Inflammatory macrophage treated with lipopolysaccharide for 1 hour (primary cell): ENCODE measurements at places on chromosomes 2 and 18.

GRCh38 chr2:3771576-3771975, 68.2 kb downstream of the DCDC2C start:
- DNase-seq: no peak

DNA sequence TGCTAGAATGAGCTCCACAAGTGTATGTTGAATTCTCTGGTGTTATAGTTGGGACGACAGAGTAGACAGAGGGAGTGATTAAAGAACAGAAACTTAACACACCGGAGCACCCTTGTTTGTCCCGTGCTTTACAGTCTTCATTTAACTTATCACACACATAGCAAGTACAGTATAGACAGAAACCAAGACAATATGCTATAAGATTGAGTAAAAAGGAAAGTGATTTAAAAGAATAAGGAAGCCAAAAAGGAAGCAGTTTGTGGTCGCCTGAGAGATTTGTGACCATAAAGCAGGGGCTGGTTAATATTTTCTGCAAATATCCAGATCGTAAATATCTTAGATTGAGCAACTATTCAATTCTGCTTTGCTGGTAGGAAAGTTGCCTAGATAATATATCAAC, 1128.4 kb downstream of the TSN start:
- DNase-seq: no peak

- peak; percentile 42 for DNase-seq
Measured at GRCh38 chr2:174344716-174345461, 10.1 kb downstream of the SP9 start.

DNA sequence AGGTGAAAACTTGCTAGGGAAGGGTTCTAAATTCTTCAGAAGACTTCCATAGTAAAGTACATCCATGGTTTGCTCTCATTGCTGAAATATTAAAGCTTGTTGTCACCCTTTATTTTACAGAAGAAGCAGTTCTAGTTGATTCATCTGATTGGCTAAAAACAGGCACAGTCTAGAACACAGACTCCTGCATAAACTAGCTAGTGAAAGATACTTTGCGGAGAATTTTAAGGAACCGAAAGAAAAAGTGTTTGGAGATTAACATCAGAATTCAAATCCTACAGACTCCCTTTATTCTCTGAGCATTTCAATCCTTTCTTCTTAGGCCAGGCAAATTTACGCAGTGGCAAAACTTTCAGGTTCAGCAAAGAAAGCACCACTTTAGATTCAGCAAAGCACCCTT, 1076.5 kb upstream of the ZEB2 start:
- no peak for DNase-seq

DNA sequence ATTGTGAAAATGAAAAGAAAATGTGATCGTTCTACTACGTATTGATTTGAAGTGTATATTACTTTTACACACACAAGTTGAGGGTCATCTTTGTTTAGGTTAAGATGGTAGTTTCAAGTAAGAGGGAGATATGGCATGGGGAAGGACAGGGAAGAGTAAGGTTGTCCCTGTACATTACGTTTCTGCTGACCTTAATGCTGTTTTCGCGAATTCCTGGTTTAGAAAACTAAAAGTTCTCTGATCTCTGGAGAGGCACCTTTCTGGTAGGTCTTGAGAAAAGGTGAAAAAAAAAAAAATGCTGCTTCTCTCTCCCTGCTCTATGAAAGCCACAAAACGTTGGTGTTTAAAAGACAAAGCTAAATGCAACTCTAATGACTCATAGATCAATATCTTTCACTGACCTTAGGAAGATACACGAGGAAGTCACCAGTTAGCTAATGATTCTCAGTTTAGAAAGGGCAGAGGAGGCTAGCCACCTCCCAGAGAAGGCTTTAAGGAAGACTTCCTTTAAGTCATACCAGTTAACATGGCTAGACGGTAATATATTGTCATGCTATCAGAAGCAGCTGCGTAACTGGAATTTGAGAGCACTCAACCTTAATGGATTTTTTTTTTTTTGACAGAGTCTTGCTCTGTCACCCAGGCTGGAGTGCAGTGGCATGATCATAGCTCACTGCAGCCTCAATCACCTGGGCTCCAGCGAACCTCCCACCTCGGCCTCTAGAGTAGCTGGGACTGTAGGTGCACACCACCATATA, 13.2 kb downstream of the TXNDC2 start:
- DNase-seq: peak; percentile 40

- no peak for DNase-seq
Measured at GRCh38 chr2:23312996-23313606, 71.9 kb upstream of the KLHL29 start.

DNA sequence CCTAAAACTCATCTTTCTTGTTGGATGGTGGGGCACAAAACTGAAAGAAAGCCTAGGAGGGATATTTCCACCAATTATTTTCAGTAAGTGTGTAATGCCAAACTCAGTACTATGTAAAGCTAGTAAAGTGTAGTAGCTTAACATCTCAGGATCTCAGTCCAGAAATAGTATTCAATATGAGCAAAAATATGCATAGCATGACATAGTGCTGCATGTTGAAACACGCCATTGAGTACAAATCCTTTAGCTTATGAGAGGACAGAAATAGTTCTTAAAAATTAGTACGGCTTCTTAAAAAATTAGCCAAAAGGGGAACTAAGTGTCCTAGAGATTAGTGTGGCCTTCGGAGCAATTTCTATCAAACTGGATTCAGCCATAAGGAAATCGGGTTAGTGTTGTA, 21.7 kb upstream of the ATL2 start:
- DNase-seq: no peak

DNA sequence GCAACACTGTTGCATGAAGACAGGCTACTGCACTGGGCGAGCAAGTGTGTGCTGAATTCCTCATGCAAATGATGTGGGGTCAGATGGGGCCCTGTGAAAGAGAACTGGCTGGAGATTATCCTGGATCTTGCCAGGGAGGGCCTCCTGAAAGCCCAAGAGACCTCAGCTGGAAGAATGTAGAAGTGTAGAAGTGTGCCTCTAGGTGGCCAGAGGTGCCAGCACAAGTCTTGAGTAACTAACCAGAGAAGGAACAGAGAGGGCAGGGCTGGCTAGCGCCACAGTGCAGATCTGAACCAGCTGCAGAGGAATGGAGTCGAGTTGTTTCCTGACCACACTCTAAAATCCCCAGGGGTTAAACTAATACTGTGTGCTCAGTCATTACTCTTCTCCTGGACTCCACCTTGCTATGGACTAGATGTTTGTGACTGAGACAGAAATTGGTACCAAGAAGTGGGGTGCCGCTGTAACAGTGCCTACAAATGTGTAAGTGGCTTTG, 399.3 kb downstream of the LRATD1 start:
- no peak for DNase-seq

- DNase-seq: no peak
Measured at GRCh38 chr2:103009871-103010270, 248.0 kb downstream of the TMEM182 start.

GRCh38 chr18:50042611-50043010, 152.3 kb downstream of the MYO5B start:
- no peak for DNase-seq

GRCh38 chr2:54673501-54673998, 49.9 kb upstream of the EML6 start:
- peak; percentile 60 for DNase-seq

- no peak for DNase-seq
Measured at GRCh38 chr2:46229134-46230063, 67.8 kb upstream of the EPAS1 start.

GRCh38 chr2:162382278-162382677, 38.3 kb downstream of the GCA start:
- DNase-seq: no peak

GRCh38 chr2:95376311-95377215, 25.9 kb upstream of the FAHD2A start:
- no peak for DNase-seq

GRCh38 chr2:178731300-178731699, 75.9 kb downstream of the TTN start:
- no peak for DNase-seq

DNA sequence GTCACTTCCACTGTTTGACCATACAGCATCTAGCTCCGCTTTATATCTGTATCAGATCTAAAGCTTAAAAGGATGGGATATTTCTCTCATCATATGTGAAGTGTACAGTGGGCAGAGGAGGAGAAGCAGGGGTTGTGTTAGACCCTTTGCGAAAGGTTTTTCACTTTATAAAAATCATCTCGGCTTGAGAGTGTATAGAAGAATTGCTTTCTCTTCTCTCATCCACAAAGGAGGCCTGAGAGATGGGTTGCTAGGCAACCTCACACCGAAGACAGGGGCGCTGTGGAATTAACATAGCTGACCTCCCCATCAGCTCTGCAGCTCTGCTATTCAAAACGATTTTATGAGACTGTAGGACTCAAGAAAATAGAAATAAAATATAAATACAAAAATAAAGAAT, 70.2 kb upstream of the GALNT3 start:
- no peak for DNase-seq

- DNase-seq: no peak
Measured at GRCh38 chr2:142588269-142588668, 289.2 kb upstream of the KYNU start.

DNA sequence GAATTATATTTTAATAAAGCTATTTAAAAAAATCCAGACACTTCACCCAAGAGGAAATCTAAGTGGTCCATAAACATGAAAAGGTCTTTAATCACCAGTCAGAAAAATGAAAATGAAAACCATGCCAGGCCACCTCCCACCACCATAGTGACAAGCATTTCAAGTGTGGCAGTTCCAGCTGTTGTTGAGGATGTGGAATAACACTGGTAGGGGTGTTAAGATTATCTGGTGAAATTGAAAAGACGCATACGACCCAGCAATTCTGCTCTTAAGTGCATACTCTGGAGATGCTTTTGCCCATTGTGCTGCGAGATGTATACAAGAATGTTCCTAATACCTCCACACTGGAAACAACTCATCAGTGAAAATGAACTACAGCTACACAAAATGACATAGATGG, 82.2 kb downstream of the MSH2 start:
- no peak for DNase-seq

DNA sequence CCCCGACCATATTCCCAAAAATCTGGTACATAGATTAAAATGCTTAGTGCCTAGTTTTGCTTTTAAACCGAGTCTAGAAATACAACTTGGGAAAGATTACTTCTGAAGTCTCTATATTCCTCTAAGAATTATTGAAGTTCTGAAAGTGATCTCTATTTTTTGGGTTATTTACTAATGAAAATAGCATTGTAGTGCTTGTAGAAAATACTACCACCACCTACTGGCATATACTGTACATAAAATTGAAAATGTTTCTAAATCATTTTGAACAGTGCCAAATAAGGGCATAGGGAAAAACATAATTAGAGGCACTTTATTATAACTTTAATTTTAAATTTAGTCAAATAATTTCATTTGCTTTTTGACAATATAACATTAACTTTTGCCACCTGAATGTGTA, 1399.6 kb upstream of the ZEB2 start:
- no peak for DNase-seq

- DNase-seq: no peak
Measured at GRCh38 chr2:88853403-88853790, 161.9 kb downstream of the RPIA start.

DNA sequence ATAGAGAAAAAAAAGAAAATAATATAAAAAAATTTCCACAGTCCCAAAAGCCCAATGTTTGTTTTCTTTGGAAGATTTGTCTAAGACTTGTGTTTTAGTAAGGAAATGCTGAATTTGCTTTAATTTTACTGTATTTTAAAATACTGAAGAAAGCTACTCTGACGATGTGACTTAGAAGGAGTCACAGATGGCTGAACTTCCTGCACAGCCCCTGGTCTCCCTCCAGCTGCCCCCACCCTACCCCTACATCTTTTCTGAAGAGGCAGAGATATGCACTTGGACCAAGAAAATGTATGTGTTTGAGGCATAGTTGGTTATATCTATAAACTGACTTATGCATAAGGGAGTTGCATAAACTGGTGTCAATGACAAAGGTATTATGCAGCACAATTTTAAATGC, 172.3 kb downstream of the CDH2 start:
- no peak for DNase-seq

GRCh38 chr18:63000839-63001238, 285.5 kb downstream of the PHLPP1 start:
- DNase-seq: no peak

GRCh38 chr2:100272841-100273329, 49.4 kb downstream of the LONRF2 start:
- no peak for DNase-seq

DNA sequence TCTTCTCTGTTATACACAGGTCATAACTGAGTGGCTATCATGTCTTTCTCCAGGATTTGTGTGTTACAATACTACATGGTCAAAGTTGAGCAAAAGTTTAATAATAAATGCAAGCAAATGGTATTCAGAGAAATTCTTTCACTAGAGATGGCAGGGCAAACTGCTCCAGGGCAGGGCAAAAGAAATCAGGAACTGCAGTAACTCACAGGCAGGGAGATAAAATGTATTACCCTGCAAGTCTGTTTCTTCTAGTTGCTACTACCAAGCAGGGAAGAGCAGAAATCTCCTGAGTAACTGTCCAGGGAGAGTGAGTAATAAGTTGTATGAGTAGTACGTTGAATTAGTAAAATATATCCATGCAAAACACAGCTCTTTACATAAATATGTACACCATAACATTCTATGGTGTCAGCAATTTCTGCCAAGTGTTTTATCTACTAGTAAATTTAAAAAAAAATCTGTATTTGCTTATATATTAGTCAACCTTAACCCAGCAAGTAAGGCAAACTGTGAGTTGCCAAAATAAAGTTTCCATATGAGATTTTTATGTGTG, 404.1 kb downstream of the ZEB2 start:
- no peak for DNase-seq

DNA sequence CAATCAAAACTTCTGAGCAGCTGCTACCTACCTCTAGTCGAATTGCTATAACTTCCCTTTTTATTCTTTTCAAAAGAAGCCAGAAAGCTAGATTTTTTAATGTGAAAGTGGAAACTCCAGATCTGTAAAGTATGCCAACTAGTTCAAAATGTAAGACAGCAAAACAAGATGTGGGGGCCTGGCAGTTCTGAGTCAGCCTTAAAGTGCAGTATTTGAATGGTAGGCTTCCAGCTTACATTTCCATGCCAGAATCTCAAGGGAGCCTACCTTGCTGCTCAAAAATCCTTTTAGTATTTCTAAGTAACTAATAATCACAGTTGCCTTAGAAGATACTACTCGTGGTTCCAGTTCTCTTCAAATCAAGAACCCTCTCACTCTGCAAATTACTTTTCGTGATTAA, 1288.7 kb downstream of the LRP1B start:
- no peak for DNase-seq

- no peak for DNase-seq
Measured at GRCh38 chr2:127528487-127528886, 2.2 kb upstream of the IWS1 start.

- no peak for DNase-seq
Measured at GRCh38 chr2:96073170-96073775, 38.6 kb upstream of the GPAT2 start.

- peak; percentile 93 for DNase-seq
Measured at GRCh38 chr2:69770193-69770702, 28.3 kb downstream of the ANXA4 start.

GRCh38 chr2:26764906-26765305, 822 bp downstream of the SLC35F6 start:
- no peak for DNase-seq

GRCh38 chr18:55487997-55488396, 100.0 kb downstream of the TCF4 start:
- no peak for DNase-seq
